ENCODE measurements at places on chromosomes 16 and 17. TPM values are rescaled to one million over a fixed set of nuclear protein-coding genes. Genes with fewer than 3 reads are reported as not detected.

GRCh38 chr16:1458977-1459341, 14.6 kb upstream of the CCDC154 start:
- no peak for DNase-seq

PRAC2 gene
- not detected for total RNA-seq

DNA sequence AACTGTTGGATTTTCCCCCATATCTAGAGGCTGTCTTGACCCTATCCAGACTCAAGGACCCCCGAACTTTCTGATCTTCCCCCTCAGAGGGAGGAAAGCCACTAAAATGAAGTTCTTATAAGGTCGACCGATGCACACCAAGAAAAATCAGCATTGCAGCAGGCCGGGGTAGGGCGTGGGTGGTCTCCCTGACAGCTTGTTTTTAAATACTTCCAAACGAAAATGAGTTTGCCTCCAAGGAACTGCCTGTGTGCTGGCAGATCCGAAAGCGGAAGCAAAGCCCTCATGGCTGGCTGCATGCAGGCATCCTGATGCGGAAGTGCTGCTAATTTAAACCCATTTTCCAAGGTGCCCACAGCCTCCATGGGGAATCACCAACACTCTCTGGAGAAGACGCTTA, 374.3 kb upstream of the XYLT1 start:
- no peak for DNase-seq

GRCh38 chr16:68116256-68116867, 31.2 kb downstream of the NFATC3 start:
- DNase-seq = no peak

GRCh38 chr17:5819396-5819795, 235.1 kb upstream of the NLRP1 start:
- no peak for DNase-seq
